Neural progenitor cell (in vitro differentiated cells): ENCODE measurements at places on chromosomes 7 and 10. TPM values are rescaled to one million over a fixed set of nuclear protein-coding genes. Genes with fewer than 3 reads are reported as not detected.

The UNC5B gene
- total RNA-seq = 3.3 and 9.2 TPM in 2 replicates

The WNT8B gene
- total RNA-seq = 5.8 and 9.0 TPM in 2 replicates

The PPP1R9A gene
- 40.7 and 45.4 TPM in 2 replicates for total RNA-seq

The OR2A42 gene
- 0.15 TPM in 1 of 2 replicates, not detected in the other for total RNA-seq

The AS3MT gene
- total RNA-seq = 33.3 and 40.3 TPM in 2 replicates

The FKBP6 gene
- total RNA-seq = not detected in 2 replicates

The GTPBP4 gene
- 32.4 and 53.4 TPM in 2 replicates for total RNA-seq

The AVPI1 gene
- 2.6 and 5.8 TPM in 2 replicates for total RNA-seq

The HMX3 gene
- 0.12 TPM in 1 of 2 replicates, not detected in the other for total RNA-seq

The PCGF5 gene
- 3.8 and 6.1 TPM in 2 replicates for total RNA-seq

The CCL24 gene
- total RNA-seq = not detected in 2 replicates

The RBP3 gene
- total RNA-seq = not detected in 2 replicates

The ABCB4 gene
- 0.30 and 0.50 TPM in 2 replicates for total RNA-seq

The GLI3 gene
- 32.0 and 33.0 TPM in 2 replicates for total RNA-seq

The MYH16 gene
- total RNA-seq = not detected in 2 replicates

The TACC2 gene
- total RNA-seq = 10.7 and 20.6 TPM in 2 replicates

The SLC18A3 gene
- total RNA-seq = not detected in 2 replicates

The TMEM140 gene
- total RNA-seq = not detected in 2 replicates

The STEAP2 gene
- 3.0 and 3.6 TPM in 2 replicates for total RNA-seq

The LIPN gene
- not detected in 2 replicates for total RNA-seq

The TAC1 gene
- total RNA-seq = 0.68 and 0.84 TPM in 2 replicates

The SEMA4G gene
- 2.3 and 5.4 TPM in 2 replicates for total RNA-seq

The FAM221A gene
- total RNA-seq = 26.2 and 27.2 TPM in 2 replicates

The GDF2 gene
- 0.19 TPM in 1 of 2 replicates, not detected in the other for total RNA-seq

The MRPS24 gene
- total RNA-seq = 54.6 and 60.6 TPM in 2 replicates
